ENCODE measurements at places on chromosomes 4 and X.

DNA sequence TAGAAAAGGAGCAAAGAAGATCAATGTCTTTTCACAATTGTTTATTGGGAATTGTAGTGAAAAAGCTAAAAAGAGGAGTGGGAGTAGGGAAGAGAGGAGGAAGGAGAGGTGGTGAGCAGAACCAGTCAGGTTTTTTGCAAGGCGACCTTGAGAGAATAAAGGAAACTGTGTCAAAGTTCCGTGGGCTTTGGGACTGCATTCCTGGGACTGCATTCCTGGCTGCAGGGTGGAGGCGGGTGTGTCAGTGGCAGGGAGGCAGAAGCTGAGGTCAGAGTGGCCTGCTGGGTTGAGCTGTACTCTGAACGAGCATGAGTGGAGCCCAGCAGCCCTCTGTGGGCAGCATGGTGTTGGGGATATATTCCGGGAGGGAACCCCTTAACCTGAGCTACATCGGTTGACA is 66.8 kb upstream of the UCP1 start:
- no peak for DNase-seq

GRCh38 chr4:82415922-82416365 is 14.3 kb downstream of the HNRNPDL start:
- DNase-seq: no peak

DNA sequence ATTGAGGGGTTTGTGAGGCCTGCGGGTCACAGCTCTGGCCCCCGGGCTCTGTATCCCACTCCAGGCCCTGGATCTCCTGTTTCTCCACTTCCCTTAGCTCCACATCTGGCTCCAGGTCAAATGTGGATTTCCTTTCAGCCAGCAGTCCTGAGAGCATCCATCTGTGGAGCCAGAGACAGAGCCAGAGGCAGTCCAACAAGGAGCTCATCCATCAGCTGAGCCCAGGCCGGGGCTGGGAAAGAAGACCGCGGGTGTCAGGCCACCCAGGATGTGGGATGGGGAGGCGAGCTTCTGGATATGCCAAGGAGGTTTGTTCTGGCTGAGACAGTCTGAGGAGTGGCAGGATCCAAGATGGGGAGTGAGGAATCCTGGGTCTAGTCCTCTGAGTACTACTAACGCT is 91.7 kb downstream of the EFNB1 start:
- DNase-seq: no peak

- no peak for DNase-seq
These were observed 258.8 kb downstream of the GPC3 start for GRCh38 chrX:133726642-133727041.

- DNase-seq: no peak
These were observed 75.1 kb downstream of the BANK1 start for GRCh38 chr4:101865501-101866062.

DNA sequence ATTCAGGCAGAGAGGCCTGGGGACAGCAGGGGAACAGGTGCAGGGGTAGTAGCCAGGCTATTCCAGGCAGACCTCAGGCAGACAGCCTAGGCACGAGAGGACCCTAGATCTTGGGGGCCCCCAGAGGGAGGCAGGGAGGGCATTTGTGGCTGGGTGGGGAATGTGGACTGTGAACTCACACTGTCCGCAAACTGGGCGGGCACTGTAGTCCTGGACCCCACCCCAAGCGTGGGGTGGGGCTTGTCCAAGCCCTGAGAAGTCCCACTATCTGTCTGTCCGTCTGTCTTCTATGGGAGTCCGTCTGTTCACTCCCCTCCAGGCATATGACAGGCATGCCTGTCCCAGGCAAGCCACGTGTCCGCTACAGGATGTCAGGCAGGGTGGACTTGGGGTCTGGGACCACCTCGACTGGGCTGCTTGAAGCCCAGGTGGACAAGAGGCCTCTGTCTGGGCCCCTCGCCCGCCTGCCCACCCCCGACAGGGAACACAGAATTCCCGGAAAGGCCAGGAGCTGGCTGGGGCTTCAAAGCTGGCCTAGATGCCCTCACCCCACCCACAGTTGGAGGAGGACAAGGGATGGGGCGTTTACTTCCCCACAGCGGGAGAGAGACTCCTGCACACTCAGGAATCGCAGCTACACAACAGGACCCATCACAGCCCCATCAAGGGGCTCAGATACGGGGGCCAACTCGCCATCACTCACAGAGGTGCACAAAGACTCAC is at the start of gene SLC38A5:
SLC38A5 (minus strand) TSS at position 151 of the 723 bp plus-strand sequence. CDS start 2,336 bp downstream, outside the sequence.
- no peak for DNase-seq

DNA sequence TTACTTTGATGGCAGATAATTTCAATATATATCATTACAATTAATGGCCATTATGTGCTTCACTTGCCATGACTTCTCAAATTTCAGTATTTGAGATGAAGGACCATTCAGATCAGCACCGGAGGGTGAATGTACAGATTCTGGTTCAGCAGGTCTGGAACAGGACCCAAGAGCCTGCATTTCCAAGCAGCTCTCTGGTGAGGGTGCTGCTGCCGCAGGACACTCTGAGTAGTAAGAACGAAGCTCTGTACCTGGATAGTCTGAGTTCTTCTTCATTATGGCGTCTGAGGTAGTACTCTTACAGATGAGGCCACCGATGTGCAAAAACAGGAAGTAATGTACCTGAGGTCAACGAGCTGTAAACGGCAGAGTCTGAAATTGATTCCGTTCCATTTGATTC is 228.2 kb downstream of the FBXW7 start:
- DNase-seq: no peak

DNA sequence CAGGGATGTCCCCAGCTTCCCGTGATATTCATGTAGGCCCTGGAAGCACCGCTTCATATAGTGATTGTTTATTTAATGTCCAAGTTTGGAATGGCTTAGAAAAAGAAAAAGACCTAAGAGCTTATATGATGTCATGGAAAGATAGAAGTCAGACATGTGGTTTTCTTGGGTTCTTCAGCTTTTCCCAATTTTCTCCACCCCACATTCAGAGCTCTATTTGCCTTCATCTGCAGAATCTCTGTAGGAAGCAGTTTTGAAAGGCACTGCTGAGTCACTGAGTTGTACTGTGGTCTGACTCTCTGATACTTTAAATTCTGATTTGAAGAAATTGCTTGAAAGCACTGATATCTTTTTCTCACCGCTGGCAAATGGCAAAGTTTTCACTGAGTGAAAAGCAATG is 120.6 kb upstream of the EDNRA start:
- no peak for DNase-seq

- no peak for DNase-seq
These were observed 114.2 kb upstream of the MAP3K15 start for GRCh38 chrX:19629541-19629940.

GRCh38 chr4:84578540-84579402 is 4.2 kb upstream of the CDS1 start:
- DNase-seq: no peak

- no peak for DNase-seq
These were observed 471.3 kb downstream of the TECRL start for GRCh38 chr4:63937961-63938360.

DNA sequence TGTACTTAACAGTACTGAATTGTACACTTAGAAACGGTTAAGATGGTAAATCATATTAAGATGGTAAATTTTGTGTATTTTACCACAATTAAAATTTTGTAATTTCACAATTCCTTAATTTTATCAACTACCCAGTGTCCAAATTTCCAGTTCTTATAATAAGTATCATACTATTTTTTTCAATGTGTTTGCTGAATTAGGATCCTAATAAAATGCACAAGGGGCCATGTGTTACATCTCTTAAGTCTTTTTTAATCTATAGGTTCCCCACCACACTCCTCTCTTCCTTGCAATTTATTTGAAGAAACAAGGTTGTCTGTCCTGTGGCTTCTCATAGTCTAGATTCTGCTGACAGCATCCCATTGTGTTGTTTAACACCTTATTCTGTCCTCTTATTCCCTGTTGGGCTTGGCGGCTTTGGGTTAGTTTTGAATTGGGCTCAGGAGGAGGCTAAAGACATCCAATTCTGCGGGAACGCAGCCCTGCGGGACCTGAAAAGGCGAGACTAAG is 533 bp upstream of the SYAP1 start:
- DNase-seq: no peak

- no peak for DNase-seq
These were observed 67.6 kb downstream of the PPP2R2C start for GRCh38 chr4:6404611-6405396.

DNA sequence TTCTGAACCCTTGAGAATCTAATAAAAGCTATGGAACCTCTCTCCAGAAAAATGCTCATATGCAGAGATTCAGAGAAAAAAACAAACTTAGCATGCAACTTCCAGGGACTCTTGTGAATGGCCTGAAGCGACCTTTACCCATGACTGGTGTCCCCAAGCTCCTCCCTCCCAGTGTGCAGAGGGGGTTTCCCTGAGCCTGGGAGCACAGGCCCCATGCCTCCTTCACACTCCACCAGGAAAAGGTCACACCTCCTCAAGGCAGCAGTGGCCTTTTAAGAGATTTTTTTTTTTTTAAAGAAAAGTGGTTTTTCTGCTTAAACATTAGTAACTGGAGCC is 13.3 kb upstream of the UBA6 start:
- DNase-seq: no peak

- no peak for DNase-seq
These were observed 128.5 kb downstream of the PRSS12 start for GRCh38 chr4:118224243-118224829.

GRCh38 chr4:100879471-100879870 is 361.6 kb upstream of the EMCN start:
- no peak for DNase-seq

DNA sequence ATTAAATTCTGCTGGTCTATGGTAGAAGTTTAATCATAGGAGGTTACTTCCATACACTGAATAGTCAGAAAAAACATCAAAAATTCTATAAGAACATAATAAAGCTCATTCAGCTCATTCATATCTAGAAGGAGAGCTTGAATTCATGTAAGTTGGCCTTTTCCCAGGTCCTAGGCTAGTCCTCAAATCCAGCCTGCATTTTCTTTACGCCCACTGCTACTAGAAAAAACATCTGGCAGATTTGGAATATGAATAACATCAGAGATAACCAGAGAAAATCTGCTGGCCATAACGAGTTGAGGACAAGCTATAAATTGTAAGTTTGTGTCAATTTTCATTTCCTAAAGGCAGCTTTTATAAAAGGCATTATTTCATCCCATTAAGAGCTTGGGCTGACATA is 95.5 kb downstream of the MXRA5 start:
- DNase-seq: no peak

DNA sequence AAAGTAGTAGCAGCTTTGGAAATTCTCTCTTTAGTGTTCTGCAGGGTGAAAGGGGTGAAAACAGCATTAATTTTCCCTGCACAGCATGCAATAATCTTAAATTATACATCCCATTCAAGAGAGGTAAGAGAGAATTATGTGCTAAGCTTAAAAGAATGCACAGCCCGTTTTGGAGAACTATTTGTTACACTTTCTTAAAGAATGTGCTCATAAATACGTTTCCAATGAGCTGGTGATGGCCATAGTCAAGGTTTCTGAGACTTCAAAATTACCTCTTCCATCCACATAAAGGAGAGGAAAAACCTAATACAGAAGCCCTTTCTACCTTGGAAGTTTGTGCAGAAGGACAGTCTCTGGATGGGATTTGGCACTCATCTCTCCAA is 766.7 kb upstream of the TENM3 start:
- DNase-seq: no peak

GRCh38 chrX:123803331-123803983 is 56.4 kb upstream of the XIAP start:
- DNase-seq: no peak

DNA sequence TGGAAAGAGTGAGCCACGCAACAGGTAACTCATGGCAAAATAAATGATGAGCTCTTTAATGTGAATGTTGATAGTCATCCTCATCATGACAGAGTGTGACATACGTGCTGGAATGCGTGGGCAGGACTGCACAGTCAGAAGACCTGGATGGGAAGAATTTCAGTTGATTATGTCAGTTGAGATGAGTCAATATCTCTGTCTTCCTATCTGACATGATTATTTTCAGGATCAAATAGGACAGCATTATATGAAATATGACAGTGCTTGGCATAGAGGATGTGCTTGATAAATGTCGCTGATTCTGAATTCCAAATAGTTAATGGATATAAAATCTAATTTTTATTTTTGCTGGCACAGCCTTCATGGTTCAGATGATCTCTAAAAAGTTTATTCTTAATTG is 95.1 kb downstream of the IL15 start:
- no peak for DNase-seq

GRCh38 chrX:153469811-153470410 is 465 bp downstream of the HAUS7 start:
- peak; percentile 12 for DNase-seq

GRCh38 chr4:87031920-87032319 is 97.1 kb downstream of the AFF1 start:
- no peak for DNase-seq

- no peak for DNase-seq
These were observed 808.7 kb downstream of the CENPC start for GRCh38 chr4:66736606-66737005.

DNA sequence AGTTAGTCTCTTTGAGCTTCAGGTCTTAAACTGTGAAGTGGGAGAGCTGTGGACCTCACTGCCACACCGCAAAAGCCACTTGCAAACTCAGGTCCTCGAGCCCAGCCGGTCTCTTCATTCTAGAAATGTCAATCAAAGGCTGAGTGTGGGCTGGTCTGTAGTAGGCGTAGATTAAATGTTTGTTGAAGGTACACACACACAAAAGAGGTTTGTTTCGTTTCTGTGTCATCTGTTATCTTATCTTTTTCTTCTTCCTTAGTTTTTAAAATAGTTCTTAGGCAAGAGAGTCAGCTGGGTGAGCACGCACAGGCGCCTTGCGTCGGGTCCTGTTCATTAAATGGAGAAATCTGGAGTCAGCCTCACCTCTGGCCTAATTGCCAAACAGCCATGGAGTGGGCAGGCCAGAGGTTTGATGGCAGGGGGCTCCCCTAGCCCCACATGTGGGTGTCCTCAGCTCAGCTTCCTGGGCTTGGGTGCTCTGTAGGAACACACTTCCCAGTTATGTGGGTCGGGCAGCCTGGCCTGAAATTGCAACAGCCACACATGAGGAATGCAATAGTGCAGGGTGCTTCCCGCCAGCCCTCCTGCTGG is 836 bp upstream of the PSAPL1 start:
- no peak for DNase-seq

GRCh38 chr4:83556006-83556707 is 20.2 kb downstream of the GPAT3 start:
- no peak for DNase-seq

- DNase-seq: no peak
These were observed 2.1 kb upstream of the ZMYM3 start for GRCh38 chrX:71256051-71256450.
